ENCODE measurements at places on chromosomes 1 and 21.

DNA sequence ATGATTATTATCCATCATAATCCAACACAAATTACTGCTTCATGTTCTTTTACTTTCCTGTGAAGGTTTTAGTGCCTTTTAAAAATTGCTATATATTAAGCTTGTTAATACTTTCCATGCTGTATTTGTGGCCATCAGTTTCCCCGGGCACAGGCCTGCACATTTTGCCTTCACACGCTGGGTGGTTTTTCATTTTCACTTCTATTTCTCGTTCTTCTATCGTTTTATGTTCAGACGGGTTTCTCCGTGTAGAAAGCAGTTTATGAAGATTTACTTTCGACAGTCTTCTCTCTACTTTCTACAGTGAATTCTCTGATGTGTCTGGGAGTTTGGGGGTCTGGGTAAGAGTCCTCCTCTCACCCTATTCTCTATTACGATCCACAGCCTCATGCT, 9.5 kb downstream of the RUNX3 start:
- DNase-seq: no peak

DNA sequence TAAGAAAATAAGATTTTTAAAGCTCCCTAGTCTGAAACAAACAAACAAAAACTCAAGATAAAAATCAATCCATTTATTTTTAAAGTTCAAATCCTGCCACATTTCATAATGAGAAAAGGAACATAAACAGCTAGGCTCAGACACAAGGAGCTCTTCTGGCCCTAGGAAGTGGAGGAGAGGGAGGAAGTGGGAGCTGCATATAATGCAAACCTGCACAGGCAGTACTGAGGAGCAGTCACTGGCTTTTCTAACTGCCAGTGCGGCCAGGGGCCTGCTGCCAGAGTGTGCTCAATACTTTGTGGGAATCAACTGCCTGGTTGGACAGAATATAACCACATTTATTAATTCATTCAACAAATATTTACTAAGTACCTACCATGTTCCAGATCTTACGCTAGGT, 139.8 kb upstream of the SPATA6 start:
- DNase-seq: no peak

DNA sequence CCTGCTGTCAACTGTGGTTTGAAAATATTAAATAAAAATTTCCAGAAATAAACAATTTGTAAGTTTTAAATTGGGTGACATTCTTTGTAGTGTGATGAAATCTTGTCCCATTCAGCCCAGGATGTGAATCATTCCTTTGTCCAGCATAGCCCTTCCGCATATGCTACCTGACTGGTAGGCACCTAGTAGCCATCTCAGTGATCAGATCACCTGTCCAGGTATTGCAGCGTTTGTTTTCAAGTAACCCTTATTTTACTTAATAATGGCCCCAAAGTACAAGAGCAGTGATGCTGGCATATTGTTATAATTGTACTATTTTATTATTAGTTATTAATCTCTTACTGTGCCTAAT, 351.6 kb upstream of the B3GALT2 start:
- no peak for DNase-seq

- DNase-seq: no peak
These were observed 166.7 kb downstream of the SLC44A5 start for GRCh38 chr1:75444220-75444619.

DNA sequence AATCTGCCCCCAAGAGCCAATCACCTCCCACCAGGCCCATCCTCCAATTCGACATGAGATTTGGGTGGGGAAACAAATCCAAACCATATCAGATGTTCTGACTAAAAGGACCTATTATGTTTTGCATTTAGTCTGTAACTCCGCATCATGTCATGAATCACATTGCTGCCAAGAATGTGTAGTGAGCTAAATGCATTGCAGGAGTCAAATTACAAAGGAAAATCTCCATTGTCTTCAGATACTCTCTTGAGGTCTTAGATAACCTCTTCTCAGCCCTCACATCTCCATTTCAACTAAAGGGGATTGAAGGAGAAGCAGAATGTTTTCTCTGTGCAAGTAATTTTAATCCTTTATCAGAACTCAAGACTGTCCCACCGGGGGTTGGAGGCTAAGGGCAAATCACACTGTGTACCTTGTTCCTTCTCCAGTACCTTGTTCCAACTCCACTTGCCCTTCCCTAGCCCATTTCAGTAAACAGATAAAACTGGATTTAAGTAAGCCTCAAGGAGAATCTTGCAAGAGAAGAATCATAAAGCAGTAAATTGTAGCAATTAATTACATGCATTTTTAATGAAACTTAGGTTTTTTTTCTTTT, 34.1 kb downstream of the EXTL2 start:
- no peak for DNase-seq

DNA sequence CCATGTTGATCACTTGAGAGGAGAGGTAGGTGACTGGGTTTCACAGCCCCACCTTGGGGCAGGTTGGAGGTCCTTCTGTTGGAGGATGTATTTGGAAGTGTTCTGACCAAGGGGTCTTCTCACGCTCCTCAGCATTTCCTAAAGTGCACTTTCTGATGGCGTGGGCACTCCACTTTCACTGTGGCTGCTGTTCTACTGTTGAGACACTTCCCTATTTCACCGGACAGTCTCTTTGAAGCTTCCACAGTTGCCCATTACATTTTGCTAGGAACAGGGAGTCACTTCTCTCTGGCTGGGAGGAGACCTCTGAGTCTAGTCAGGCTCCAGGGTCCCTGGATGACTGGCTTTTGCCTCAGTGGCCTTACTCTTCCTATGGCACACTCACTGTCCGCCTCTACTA, 180.0 kb upstream of the LMO4 start:
- no peak for DNase-seq

DNA sequence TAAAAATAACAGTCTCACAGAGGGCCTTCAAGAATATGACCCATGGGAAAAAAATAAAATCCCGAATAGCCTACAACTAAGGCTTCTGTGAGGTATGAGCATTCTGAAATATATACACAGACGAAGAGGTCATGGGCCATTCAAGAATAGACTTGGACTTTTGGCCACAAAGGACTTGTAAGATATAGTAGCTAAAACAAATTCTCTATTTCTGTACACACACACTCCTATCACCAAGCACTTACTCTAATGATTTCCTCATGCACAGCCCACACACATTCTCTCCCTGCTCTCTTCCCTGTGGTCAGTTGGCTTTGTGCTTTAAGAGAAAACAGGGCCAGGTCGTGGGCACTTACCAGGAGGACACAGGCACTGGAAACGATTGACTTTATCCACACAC, 69.7 kb upstream of the ADAM30 start:
- no peak for DNase-seq

DNA sequence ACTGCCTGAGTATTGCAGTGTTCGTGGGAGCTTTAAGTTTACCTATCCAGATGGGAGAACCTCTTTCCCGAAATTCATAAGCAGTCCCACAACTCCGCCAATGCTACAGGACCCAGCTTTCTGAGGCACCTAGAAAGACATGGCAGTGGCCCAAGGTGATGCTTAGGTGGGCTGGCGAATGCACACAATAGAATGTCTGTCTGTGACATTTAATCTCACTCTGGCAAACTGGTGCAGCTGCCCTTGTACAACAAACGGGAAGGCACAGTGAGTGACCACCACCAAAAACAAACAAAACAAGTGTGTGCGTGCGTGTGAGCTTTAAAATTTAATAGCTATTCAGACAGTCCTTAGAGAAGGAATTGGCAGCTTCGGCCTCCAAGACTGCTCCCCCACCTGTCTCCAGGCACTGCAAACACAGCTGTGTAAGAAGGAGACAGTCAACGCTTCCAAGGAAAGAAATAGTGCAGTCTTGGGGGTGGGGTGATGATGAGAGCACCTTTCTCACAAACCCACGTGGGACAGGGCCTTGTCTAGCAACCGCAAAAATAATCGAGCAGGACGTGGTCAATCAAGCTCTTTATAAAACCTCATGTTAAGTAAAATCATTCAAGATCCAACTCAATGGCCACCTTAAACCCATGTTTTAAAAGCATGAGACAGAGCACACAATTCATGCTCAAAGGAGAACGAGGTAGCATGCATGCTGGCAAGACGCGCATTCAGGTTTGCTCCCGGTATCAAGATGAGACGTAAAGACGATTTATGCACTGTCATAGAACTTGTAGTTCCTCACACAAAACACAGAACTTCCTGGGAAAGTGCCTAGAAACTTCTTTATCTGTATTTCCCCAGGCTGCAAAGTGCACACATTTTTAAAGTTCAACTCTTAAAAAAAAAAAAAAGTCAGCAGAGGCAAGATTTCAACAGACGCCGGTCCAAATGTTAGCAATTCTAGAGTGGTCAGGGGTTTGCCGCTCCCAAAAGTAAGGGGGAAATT, 84.1 kb downstream of the TM2D1 start:
- DNase-seq: no peak

DNA sequence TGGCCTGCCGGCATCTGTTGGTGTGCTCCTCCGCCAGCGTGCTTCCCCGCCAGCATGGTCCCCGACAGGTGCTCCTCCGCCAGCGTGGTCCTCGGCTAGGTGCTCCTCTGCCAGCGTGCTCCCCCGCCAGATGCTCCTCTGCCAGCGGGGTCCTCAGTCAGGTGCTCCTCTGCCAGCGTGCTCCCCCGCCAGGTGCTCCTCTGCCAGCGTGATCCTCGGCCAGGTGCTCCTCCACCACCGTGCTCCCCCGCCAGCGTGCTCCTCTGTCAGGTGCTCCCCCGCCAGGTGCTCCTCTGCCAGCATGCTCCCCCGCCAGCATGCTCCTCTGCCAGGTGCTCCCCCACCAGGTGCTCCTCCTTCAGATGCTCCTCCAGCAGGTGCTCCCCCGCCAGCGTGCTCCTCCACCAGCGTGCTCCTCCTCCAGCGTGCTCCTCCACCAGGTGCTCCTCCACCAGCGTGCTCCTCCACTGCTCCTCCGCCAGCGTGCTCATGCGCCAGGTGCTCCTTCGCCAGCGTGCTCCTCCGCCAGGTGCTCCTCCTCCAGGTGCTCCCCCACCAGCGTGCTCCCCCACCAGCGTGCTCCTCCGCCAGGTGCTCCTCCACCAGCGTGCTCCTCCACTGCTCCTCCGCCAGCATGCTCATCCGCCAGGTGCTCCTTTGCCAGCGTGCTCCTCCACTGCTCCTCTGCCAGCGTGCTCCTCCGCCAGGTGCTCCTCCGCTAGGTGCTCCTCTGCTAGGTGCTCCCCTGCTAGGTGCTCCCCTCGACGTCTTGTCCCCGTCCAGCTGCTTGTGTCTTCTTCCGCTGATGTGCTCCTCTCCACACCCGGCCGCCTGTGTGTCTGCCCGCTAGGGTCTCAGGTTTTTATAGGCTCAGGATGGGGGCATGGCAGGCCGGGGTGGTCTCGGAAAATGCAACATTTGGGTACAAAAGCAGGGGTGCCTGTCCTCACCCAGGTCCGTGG, 223.0 kb downstream of the NRIP1 start:
- DNase-seq: no peak

DNA sequence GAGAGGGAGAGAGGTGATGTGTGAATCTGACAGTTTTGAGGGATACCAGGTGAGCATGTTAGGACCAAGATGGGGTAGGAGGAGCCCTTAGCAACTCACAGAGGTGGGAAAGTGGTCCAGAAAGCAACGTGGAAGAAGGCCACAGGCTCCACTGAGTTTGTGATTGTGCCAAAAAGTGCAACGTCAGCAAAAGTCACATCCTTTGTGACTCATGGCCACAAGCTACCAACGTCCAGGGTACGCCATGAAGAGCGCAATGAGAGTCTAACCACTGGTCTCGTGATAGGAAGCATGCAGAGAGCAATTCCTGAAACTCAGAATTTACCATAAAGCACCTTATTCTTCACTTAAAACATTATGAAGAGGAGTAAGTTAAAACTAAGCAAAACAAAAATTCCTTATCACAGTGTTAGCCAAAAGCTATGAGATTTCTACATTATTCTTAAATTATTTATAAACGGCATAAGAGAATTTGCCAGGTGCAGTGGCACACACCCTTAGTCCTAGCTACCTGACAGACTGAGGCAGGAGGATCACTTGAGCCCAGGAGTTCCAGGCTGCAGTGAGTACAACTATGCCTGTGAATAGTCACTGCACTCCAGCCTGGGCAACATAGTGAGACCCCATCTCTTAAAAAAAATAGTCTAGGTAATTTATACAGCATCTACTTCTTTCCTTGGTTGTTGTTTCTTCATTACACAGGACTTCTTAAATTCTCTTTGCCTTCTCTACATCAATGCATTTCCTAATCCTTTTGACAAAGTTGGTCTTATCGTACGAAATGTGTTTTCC, 55.2 kb downstream of the COLGALT2 start:
- DNase-seq: no peak

DNA sequence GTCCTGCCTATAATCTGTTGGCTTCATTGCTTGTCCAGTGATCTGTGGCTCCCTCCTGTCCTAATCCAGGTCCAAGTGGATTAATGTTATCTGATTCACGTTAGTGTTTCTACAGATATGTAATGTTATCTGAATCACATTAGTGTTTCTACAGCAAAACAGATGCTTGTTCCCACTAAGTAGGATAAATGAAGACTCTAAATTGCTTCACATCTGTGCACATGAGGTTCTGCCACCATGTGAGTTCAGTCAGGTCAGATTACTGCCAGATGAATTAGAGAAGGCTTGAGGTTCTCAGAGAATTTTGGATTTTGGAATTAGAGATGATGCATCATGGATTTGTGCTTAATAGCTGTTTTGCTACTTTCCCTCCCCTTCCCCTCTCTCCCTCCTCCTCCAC, 13.2 kb downstream of the DISC1 start:
- no peak for DNase-seq

DNA sequence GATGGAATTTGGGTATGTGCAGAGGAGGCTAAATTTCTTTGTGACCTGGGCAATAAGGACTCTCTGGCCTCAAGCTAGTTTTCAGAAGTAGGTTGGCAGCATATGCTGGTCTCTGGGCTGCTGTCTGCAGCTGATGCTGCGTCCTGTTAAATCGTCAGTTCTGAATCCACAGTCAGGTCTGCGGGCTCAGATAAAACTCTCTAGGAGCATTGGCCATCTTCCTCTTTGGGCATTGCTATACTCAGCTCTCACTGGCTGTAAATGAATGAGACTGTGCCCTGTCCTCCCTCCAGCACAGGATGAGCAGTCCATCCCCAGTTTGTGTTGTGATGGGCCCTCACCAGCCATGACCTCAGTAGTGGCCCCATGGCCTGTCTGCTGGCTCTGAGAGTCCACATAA, 272.6 kb downstream of the LRRC40 start:
- no peak for DNase-seq

GRCh38 chr1:203627851-203628200, 1.2 kb downstream of the ATP2B4 start:
- DNase-seq: no peak

- no peak for DNase-seq
These were observed at the start of gene SYNC for GRCh38 chr1:32702599-32703478. SYNC (minus strand) TSS chr1:32702770; CDS start chr1:32702660, 110 bp downstream.

- no peak for DNase-seq
These were observed 12.0 kb upstream of the PRELP start for GRCh38 chr1:203463469-203464062.

GRCh38 chr1:177932123-177932522, 37.7 kb downstream of the SEC16B start:
- no peak for DNase-seq

- no peak for DNase-seq
These were observed 9.3 kb downstream of the ASH1L start for GRCh38 chr1:155553349-155553748.

GRCh38 chr1:205920159-205920558, 23.1 kb downstream of the SLC26A9 start:
- DNase-seq: no peak
